DMS153 (cell line): ENCODE measurements at places on chromosomes 6 and 20.

DNA sequence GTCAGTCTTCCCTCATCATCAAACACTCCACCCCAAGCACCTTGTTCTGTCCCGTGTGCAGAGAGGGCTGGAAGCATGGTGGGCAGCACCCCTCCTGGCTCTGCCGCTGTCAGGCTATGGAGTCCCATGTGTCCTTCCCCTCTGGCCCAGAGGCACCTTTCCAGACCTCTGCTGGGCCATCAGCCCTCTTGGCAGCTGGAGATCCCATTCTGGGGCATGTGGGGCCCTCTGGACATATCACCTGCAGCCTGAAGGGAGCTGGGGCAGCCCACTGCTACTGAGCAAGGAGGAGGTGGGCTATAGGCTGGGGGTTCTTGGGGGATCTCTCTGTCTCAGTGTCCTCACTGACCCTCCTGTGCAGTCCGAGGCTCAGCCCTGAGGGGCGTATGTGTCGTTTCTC is 42.2 kb downstream of the SUN5 start:
- DNase-seq, result no peak

- DNase-seq, result no peak
These were observed 947.4 kb upstream of the CITED2 start for GRCh38 chr6:140321891-140322290.

GRCh38 chr6:23174781-23175361 is 605.5 kb downstream of the HDGFL1 start:
- DNase-seq, result no peak

DNA sequence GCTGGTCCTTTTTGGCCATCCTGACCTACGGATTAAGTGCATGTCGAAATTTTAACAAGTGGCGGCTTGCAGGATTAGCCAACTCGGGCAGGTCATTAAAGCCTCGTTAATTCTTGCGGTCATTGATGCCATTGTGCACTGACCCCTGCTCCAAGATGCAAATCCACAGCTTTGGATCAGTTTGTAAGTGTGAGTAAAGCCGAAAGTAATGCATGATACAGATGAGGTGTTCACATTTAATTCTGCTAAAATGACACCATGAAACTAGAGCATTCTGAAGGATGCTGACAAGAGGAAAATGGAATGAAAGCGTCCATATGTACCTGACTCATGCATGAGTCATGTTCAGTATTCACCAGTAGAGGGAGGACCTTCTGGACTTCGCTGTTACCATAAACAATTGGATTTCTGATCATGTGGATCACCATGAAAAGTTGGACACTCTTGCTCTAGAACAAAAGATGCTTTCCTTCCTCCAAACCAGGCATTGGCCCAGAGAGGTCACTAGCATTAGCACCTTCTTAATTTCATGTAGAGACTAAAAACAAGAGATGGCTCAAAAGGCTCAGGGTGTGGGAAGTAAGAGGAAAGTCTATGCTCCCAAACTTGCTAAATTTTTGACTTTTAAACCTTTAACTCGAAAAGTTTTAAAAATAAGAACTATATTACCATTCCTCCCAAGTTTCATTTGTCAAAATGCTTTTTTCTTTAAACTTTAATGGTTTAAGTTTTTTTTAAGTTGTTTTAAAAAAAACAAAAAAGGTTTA is 48.0 kb downstream of the MUC22 start:
- DNase-seq, result peak; percentile 6

GRCh38 chr20:38551056-38551626 is 29.9 kb upstream of the ADIG start:
- DNase-seq, result no peak

DNA sequence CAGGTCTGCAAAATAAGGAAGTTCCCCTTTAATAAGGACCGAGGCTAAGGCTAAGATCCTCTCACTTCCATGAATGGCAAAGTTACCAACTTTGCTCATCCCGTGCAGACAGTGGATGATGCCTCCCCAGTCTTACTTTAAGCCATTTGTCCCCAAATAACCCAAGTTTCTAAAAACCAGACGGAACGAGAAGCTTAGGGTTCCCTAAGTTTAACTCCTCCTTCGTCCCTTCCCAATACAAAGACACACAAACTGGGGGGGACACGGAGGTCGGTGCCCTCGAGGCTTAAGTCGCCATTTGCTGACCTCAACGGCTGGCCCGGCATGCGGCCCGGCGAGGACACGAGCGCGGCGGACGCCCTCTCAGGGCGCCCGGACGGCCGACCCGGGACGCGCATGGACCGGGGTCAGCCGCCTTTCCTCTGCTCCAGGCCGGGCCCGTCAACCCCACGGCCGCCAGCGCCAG is 527 bp downstream of the FBXO30 start:
- no peak for DNase-seq

GRCh38 chr6:44001318-44002066 is 125.8 kb downstream of the MRPL14 start:
- peak; percentile 41 for DNase-seq

- no peak for DNase-seq
These were observed 24.1 kb downstream of the FASTKD5 start for GRCh38 chr20:3135507-3136070.

- no peak for DNase-seq
These were observed 736 bp downstream of the FAM217B start for GRCh38 chr20:59940956-59941294.

DNA sequence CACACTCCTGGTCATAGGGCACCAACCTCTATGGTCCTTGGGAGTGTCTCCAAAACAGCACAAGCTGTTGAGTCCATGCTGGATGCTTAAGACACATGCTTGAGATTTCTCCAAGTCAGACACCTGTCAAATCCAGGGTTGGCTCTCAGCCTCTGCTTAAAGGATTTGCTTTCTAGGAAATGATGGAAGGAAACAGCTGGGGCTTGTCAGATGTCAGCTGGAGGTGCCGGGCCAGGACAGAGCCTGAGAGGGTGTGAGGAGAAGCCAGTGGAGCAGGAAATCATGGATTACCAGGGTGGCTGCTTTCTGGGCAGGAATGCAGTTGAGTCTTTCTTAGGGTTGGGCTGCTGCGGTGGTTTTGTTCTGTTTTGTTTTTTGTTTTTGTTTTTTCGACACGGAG is 83.0 kb upstream of the FAM184A start:
- no peak for DNase-seq

DNA sequence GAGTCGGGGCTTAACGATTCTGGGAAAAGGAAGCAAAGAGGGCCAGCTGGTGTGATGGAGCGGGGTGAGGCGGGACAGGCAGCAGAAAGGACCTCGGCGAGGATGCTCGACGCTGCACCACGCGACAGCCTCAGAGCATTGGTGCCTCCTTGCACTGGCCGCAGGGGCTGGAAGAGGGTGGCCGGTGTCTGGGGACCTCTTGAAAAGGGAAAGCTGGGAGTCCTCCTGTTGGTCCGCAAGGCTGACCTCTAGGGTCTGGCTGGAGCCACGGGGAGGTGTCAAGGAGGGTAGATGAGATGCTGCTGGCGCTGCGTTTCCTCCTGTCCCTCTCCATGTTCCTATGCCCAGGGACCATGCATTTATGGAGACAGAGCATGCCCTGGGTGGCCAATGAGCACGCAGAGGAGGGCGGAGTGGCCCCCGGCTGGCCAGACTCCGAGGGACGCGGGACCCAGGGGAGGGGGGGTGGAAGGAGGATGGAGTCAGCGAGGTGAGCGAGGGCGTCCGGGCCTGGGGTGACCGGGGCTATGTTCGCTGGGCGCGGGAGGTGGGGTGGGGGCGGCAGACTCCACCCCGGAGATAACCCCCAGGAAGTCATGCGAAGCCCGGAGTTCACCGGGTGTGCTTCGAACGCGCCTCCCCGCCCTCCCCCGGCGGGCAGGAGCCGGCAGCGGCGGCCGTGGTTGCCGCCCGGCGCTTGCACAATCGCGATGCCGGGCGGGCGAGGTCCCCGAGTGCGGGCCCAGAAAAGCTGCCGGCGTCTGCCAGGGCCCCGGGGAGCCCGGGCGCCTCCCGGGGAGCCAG is at the start of gene CYP24A1:
Gene CYP24A1 (minus strand): TSS at position 334 of the 804 bp plus-strand sequence. CDS start 407 bp downstream, outside the sequence.
- no peak for DNase-seq

DNA sequence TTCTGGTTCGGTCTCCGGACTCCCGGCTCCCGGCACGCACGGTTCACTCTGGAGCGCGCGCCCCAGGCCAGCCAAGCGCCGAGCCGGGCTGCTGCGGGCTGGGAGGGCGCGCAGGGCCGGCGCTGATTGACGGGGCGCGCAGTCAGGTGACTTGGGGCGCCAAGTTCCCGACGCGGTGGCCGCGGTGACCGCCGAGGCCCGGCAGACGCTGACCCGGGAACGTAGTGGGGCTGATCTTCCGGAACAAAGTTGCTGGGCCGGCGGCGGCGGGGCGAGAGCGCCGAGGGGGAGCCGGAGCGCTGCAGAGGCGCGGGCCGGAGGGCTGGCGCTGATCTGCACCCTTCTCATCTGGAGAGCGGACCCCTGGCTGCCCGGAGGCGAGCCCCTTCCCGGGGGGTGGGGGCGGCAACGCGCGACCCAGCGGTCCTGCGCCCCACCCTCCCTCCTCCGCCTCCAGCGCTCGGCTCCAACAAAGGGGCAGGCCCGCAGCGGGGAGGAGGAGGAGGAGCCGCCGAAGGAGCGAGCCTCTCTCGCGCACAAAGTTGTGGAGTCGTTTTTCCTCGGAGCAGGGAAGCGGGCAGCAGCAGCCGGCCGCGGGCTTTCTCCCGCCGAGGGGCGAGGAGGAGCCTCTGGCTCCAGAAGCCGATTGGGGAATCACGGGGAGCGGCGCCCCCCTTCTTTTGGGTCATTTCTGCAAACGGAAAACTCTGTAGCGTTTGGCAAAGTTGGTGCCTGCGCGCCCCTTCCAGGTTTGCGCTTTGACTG is at the start of gene UTRN:
Gene UTRN (plus strand): TSS at position 553 of the 765 bp plus-strand sequence. CDS start 6,494 bp downstream, outside the sequence.
- no peak for DNase-seq

- no peak for DNase-seq
These were observed 34.3 kb downstream of the FNDC1 start for GRCh38 chr6:159203304-159204005.

GRCh38 chr6:37602801-37603200 is 94.9 kb downstream of the MDGA1 start:
- no peak for DNase-seq

DNA sequence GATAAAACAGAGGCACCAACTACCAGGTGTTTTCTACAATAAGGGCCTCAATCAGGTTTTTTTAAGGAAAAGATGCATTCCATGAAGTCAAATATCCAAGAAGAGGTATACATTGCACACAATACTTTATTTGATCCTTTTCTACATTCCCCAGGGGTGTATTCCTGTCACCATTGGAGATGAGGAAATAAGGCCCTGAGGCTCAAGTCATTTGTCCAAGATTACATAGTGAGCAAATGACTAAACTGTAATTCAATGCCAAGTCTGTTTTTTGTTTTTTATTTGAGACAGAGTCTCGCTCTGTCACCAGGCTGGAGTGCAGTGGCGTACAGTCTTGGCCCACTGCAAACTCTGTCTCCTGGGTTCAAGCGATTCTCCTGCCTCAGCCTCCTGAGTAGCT is 69.2 kb upstream of the CDYL start:
- DNase-seq, result no peak

GRCh38 chr6:38371881-38372280 is 267.8 kb downstream of the BTBD9 start:
- DNase-seq, result no peak

DNA sequence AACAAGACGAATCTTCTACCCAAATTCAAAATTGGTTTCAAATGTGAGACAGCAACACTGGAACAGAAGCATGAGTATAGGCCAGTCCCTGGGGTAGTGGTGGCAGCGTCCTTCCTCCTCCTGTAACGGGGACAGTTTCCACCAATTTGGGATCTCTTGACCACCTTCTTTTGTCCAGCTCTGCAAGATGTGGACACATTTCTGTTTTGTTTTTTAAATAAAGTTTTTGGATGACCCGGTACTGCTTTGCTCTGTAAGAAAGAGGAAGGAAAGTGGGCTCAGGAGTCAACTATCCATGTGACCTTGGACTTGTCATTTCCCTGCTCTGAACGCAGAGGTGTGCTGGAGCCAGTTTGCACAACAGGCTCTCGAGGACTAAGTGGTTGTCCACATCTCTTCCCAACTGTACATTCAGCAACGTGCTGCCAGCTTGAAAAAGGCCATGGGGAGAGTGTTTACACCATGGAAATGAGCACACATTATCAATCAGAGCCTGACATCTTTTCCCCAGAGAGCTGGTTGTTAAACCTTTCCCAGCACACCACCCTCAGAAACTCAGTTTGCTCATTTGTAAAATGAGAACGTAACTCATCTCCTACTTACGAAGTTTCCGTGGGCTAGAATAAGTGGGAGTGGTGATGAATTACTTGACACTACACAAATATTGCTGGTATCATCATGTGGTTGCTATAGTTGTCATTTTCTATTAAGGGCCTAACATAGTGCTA is 66.5 kb downstream of the ADTRP start:
- DNase-seq, result no peak

DNA sequence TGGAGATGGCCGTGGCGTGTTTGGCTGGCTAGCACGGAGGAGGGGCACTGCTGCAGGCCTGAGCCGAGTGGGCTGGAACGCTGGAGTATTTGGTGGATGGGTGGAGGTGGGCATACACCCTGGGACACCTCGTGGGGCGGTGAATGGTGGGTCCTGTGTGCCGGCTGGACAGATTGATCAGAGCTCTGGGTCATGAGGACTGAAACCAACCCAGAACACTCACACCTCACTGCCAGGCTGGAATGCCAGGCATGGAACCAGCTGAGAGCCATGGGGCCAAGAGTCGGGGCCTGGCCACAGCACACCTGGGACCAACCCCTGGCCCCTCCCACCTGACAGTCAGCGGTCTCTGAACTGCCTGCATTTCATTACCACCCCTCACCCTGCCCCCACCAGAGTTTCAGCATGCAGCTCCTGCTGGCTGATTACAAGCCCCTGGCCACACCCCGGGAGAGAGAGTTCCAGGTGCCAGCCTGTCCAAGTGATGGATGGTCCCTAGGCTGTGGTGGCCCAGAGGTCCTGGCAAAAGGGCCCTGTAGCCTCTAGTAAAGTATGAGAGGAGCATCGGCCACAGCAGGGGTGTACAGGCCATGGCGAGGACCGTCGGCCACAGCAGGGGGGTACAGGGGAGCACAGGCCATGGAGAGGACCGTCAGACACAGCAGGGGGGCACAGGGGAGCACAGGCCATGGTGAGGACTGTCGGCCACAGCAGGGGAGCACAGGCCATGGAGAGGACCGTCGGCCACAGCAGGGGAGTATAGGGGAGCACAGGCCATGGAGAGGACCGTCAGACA is 3.3 kb downstream of the NPBWR2 start:
- no peak for DNase-seq

- no peak for DNase-seq
These were observed 72.6 kb upstream of the SCGN start for GRCh38 chr6:25579391-25579883.

GRCh38 chr6:79413562-79414002 is 123.6 kb downstream of the LCA5 start:
- no peak for DNase-seq

GRCh38 chr6:112639391-112639831 is 292.3 kb downstream of the RFPL4B start:
- no peak for DNase-seq

- DNase-seq, result no peak
These were observed 272.5 kb upstream of the JAG1 start for GRCh38 chr20:10946124-10946880.
